Occipital lobe (tissue), 3 donors: ENCODE measurements at places on chromosomes 6 and 20.

DNA sequence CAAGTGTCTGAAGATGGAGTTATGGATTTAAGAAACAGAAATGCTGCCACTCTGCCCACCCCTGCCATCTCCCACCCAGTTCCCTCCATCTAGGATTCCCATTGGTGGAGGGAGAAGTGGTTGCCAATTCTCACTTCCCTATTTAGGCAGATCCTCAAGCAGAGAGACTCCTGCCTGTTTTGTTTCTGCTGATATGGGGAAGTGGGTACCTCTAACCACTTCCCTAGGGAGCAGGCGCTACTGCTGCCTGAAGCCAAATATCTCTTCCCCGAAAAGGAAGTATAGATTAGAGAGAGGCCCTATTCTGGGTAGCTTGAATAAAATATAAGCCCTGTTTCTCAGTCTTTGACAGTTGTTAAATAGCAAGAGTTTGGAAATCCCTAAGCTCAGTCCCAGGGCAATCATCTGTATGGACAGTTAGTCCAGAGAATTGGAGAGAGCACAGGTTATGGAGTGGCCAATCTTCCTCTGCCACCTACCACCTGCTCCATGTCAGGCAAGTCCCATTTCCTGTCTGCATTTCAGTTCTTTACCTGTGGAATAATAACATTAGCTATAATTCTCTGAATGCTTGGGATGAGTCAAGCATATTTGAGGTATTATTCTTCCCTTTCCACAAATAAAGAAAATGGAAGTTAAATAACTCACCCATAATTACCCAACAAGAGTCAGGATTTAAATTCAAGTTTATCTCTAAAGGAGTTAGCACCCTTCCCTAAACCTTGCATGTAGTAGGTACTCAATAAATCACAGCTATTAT, 2.6 kb upstream of the ADGB start:
- no peak for DNase-seq

DNA sequence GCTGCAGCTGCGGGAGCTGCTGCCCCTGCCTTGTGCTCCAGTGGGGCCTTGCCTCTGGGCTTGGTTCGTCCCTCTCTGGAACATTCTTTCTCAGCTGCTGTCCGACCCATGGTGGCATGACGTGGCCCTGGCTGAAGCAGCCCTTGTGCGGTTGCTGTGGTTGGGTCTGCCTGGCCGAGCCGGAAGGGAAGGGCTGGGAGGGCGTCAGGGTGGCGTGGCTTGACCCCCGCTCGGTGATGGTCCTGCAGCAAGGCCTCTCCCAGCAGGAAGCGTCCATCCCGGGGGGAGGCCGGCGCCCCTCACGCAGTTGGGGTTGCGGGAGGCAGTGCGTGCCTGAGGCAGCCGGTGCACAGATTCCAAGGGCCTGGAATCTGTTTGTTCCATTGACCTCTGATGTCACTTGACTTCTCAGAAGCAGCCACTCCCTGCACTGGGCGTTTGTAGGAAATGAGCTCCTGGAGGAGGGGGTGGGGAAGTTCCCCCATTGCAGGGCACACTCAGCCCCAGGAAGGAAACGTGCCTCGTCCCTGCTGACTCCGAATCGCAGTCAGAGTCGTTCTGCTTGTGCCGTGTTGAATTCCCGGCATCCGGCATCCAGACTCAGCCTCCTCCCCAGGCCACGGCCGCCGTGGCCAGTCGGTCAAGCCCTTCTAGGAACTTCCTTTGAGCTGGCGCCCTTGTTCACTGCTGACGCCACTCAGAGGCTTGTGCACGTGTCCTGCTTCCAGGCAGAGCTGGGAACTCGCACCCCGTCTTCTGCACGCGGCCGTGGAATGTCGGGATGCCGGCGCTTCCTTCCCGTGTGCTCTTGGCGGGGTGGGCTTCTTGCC, 9.7 kb upstream of the TNFRSF6B start:
- no peak for DNase-seq

DNA sequence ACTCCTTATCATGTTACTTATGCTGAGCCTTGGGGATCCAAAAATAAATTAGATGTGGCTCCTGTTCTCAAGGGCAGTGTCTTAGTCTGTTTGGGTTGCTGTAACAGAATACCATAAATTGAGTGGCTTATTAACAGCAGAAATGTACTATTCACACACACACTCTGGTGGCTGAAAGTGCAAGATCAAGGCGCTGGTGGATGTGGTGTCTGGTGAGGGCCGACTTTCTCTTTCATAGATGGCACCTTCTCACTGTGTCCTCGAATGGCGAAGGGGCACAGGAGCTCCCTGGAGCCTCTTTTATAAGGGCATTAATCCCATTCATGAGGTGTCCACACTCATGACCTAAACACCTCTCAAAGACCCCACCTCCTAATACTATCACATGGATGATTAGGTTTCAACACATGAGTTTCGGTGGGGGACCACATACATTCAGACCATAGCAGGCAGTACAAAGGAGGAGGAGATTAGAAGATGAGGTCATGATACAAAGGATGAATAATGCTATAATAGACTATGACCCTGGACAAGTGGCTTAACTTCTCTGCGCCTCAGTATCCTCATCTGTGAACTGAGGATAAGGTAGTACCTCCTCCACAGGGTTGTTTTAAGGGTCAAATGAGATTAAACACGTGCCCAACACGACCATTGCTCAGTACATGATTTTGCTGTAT, 34.1 kb downstream of the RPP40 start:
- DNase-seq: no peak

DNA sequence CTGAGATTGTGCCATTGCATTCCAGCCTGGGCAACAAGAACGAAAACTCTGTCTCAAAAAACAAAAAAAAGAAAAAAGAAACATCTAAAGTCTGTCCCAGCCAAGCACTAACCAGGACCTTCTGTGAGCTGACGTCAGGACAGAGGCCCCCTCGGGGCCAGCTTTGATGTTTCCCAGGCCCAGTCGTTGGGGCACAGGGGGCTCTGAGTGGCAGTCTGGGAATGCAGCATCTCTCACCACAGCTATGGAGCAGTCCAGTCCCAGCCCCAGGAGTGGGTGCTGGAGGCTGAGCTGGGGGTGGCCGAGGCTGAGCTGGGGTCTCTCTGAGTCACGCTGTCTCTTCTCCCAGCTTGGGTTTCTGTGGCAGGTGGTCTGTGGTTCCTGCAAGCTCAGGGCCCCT, 46.0 kb upstream of the SRF start:
- no peak for DNase-seq
